ENCODE measurements at places on chromosomes 2 and 18. TPM values are rescaled to one million over a fixed set of nuclear protein-coding genes. Genes with fewer than 3 reads are reported as not detected.

GRCh38 chr2:208142925-208143799 is 2.8 kb downstream of the CRYGB start:
- DNase-seq = peak; percentile 93

DNA sequence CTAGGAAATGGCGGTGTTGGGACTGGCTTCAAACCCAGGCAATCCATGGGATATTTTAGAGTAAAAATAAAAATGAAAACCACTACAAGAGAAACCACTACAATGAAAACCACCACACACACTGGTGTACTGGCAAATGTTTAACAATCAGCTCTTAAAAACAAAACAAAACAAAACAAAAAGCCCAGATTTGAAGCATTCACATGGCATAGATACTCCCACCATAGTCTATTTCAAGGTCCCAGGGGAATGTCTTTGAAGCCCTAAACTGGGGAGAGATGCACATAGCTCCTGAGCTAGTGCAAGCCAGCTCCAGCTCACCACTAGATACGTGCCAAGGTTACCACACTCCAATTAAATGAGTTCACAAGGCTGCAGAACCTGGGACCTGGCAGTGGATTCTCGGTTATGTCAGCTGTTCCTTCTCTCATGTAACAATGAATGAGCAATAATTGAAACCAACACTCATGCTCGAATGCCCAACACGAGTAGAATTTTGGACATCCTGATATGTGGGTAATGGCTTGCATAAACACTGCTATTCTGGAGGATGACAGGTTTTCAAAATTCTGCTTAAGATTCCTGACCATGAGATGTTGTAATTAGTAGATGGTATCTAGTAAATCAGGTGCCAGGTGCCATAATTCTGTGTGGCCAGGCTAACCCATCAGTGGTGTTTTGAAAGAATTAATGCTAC is 102.2 kb downstream of the OSBPL6 start:
- DNase-seq = no peak

- no peak for DNase-seq
Measured at GRCh38 chr18:13984080-13984479, 68.7 kb upstream of the MC2R start.

DNA sequence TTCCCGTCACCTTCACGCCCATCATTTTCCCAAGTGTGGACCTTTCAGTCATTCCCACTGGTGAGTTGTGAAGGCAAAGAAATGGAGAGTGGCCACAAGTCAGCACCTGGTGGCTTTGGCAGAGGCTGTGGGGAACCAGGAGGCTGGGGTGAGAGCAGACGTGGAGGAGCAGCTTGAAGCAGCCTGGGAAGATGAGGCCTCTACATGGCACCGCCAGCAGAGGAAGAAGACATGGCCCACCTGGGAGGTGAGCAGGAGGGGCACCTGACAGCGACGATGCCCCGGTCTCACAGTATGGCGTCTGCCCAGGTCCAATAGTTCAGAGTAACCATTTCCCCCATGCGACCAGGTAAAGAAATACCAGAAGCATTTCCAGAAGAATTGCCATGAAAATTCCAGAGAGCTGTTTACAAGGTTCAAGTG is 69.0 kb downstream of the TPO start:
- no peak for DNase-seq

GRCh38 chr18:21735452-21736015 is 5.1 kb upstream of the MIB1 start:
- DNase-seq = peak; percentile 79

GRCh38 chr2:175679231-175679630 is 322.8 kb downstream of the LNPK start:
- no peak for DNase-seq

- DNase-seq = no peak
Measured at GRCh38 chr2:189802396-189802912, 18.2 kb downstream of the PMS1 start.

DNA sequence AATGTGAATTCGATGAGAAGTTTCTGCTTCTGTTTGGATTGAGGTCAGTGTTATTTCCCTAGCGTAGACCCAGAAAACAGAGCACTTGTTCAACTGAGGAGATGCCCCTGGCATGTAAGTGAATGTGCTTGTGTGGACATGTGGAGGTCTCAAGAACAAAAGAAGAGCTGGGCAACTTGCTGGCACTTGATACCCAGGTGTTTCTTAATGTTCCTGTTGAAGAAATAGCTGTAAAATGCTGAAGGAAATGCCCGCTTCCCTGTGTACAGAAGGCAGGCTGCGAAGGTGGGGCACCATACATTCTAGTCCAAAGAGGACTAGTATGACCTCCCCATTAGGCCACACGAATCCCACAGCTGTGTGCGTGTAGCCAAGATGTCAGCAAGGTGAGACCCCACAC is 9.8 kb upstream of the LBH start:
- DNase-seq = no peak

DNA sequence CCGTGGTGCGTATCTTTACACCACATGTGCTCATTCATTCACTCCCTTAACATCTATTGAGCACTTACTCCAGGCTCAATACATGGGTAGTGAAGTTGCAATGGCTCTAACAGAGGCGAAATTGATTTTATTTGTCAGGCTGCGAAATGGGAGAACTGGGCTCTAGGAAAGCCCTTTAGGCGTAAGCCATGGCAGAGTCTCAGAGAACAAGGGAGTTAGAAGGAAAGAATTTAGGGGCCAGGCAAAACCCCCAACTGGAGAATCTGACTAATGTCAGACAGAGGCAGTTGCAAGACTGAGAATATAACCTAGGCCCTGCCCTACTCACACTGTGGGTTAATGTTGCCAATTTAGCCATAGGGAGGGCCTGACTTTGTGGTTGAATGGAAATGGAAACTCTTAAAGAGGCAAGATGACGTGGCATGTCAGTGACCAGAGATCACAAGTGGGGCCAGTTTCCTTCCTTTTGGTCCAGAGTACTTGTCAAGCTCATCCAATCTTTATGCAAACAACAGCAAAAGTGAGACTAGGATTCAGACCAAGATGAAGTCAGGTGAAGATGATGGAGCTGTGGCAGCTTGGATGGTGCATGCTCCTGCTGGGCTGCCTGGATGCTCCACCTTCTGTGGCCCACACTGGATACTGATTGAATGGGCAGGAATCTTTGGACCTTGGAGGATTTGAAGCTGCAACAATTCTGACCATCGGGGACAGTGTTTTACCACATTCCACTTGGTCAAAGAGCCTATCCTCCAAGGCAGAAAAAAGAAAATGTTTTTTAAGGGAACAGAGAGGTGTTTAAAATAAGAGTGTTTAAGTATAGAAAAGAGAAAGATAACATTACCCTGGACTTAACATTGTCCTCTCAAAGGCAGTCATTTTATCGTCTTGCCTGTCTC is 92.2 kb downstream of the CAPN13 start:
- no peak for DNase-seq

GRCh38 chr2:234710587-234710986 is 213.7 kb upstream of the ARL4C start:
- peak; percentile 75 for DNase-seq

The GPD2 gene
- total RNA-seq = 0.65 TPM

- DNase-seq = no peak
Measured at GRCh38 chr18:54783139-54783538, 45.1 kb upstream of the RAB27B start.

DNA sequence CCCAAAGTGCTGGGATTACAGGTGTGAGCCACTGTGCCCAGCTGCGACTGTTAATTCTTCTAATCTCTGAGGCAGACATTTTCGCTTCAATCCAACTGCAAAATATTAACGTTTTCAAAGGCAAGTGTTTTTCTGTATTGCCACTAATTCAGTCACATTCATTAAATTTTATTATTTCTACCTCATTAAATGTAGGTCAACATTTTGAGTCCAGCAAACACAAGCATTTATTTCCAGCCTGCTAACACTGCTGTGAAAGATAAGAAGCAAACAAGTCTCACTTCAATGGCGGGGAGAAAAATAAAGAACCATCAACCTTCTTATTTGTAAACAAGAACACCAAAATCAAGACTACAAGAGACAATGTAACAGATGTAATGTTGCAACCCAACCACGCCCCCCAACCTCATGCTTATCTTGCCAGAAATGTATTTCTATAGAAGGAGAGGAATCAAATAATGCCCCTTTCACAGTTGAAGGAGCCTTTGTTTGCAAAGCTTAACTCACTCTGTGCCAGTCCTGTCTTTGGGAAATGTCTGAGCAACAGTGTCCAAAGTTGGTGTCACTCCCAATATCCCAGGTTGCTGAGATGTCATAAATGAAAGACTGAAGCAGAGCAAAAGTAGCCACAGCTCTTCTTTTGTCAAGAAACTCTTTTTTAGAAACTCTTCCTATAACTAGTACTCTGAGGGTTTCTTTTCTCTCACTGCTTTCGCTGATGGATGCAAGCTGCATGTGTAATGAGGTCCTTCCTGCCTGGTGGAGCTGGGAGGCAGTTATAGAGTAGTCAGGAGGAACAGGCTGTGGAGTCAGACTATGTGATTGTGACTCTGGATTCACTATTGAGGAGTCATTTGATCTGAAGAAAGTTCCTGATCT is 8.6 kb downstream of the DOCK10 start:
- DNase-seq = no peak

DNA sequence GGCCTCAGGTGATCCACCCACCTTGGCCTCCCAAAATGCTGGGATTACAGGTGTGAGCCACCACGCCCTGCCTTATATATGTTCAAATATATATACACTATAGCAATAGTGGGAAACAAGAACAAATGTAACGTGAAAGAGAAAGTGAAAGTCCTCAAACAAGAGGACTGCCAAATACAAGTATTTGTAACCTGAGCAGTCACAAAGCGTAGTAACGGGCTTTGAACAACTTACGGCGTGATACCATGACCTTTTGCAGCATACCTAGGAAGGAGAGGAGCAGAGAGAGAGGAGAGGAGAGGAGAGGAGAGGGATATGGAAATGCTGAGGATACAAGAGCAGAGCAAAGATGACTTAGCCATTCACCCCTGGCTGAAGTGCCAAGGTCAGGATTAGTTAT is 113.8 kb upstream of the RGPD4 start:
- no peak for DNase-seq

DNA sequence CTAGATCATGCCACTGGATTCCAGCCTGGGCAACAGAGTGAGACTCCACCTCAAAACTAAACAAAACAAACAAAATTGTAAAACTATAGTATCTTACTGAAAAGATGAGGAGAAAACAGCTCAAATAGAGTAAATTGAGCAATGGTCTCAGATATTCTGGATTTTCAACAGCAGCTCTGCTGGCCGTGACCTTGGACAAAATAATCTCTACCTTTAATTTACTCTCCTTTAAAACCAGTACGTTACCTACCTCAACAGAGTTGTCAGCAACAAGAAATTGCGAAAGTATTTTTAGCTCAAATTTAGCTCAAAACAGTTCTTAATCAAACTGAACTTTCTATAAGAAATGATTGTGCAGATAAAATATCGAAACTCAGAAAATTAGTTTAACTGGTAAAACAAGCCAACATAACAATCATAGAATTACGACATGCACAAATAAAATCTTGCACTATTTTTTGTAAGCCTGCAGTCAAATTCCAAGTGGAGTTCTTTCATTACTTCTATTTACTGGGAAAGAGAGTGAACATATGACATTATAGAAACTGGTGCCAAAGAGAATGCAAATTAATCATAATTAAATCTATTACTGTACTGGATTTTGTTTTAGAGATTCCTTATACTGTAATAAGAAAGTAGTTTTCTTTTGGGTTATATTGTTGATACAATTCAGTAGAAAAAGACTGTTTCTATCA is 40.8 kb downstream of the TRIP12 start:
- no peak for DNase-seq

DNA sequence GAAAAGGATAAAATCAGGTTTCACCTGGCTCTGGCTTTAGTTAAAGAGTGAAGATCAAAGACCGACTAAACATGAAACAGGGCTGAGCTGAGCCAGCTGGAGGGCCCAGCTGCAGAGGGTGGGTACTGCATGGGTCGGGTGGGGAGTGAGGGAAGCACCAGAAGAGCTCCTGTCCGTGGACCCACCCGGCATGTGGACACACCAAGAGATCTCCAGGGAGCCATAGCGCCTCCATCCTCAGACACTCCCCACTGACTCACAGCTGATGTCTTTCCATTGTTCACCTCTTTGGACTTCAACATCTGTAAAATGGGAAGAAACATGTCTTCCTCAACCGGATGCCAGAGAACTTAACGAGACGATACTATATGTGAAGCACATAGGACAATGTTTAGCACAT is 178.3 kb upstream of the KLHL29 start:
- no peak for DNase-seq

The FBXO48 gene
- total RNA-seq = 0.59 TPM

DNA sequence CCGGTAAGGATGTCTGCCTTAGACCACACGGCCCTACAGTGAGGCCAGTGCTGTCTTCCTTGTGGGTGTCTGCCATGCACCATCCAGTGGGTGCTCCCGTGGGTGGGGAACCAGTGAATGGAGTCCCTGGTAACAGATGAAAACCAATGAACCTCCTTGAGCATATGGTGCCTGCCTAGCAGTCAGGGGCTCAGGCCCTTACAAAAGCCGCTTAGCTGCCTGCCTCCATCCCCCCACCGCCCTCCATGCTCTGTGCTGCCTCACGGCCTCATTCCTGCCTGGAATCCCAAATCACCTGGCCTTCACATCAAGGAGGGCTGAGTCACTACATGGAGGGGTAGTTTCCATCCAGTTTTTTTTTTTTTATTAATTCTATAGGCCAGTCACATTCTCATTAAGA is 30.8 kb upstream of the TRIB2 start:
- no peak for DNase-seq

The MDH1B gene
- total RNA-seq = 0.86 TPM

The KRTCAP3 gene
- total RNA-seq = 2.1 TPM

The CCDC178 gene
- not detected for total RNA-seq

The DNAH7 gene
- total RNA-seq = 0.07 TPM

The GLB1L gene
- 6.8 TPM for total RNA-seq

The CYS1 gene
- total RNA-seq = not detected

- DNase-seq = no peak
Measured at GRCh38 chr18:7748251-7749007, 181.3 kb downstream of the PTPRM start.

- no peak for DNase-seq
Measured at GRCh38 chr2:181682795-181683517, 2.6 kb upstream of the NEUROD1 start.

The TMX3 gene
- 11.6 TPM for total RNA-seq

The SLC23A3 gene
- 0.38 TPM for total RNA-seq

DNA sequence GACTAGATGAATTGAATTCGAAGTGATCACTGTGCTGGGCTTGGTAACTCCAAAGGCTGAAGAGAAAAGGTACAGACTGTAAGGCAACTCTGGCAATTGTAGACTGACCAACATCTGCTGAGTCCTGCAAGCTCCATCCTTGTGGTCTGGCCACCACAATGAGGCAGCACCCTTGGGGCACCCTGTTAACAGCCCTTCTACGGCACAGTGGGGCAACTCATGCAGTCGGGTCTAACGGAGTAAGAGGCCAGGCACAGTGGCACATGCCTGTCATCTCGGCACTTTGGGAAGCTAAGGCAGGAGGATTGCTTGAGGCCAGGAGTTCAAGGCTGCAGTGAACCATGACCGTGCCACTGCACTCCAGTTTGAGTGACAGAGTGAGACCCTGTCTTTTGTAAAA is 126.8 kb downstream of the ZAP70 start:
- no peak for DNase-seq
